ENCODE measurements at places on chromosomes 1 and 21. TPM values are rescaled to one million over a fixed set of nuclear protein-coding genes. Genes with fewer than 3 reads are reported as not detected.

DNA sequence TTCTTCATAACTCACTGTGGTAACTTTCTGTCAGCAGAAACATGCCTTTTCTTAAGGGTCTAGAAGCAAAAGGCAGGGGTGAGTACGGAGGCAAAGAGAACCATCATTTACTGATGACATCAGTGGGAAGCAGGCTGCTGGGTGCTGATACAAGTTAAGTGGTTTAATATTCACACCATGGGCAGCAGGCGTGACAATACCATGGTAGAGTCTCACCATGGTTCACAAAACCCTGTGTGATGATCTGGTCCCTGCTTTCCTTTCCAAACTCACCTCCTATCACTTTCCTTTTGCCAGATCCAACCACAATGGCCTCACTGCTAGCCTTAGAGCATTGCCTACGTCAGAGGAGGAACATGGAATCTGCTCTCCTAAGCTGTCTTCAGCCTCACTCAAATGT lies 8.7 kb downstream of the MAB21L3 start:
- DNase-seq, result no peak

The GLUL gene
- 1,089 TPM for total RNA-seq

GRCh38 chr1:19613171-19613703 lies 30.9 kb upstream of the NBL1 start:
- no peak for DNase-seq

GRCh38 chr1:117802531-117803257 lies 126.7 kb downstream of the GDAP2 start:
- DNase-seq, result peak; percentile 22

GRCh38 chr1:47738560-47739182 lies 258.5 kb downstream of the TRABD2B start:
- no peak for DNase-seq
